Upper lobe of right lung (tissue), 1 donor: ENCODE measurements at places on chromosomes 6 and 20. TPM values are rescaled to one million over a fixed set of nuclear protein-coding genes. Genes with fewer than 3 reads are reported as not detected.

DNA sequence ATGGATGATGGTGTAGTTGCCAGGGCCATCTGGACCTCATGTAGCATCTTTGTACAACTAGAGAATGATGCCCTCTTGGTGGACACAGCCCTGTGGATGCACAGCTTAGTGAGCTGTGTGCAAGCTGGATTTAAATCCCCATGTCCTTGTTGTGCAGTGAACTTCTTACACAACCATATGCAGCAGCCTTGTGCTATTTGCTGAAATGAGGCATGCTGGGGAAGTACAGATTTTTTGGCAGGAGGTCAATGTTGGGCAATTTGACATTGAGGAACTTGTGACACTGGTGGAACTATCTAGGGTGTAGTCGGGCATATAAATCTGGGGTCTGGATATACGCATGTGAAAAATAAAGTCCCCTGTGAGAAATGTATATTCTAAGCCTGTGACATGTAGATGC is 5.8 kb upstream of the CDC5L start:
- H3K27me3 ChIP-seq = no peaks in the 10 kb centered on the region
- no peak overlapping the region for H3K27ac ChIP-seq
- no peaks in the 10 kb centered on the region for H3K36me3 ChIP-seq

DNA sequence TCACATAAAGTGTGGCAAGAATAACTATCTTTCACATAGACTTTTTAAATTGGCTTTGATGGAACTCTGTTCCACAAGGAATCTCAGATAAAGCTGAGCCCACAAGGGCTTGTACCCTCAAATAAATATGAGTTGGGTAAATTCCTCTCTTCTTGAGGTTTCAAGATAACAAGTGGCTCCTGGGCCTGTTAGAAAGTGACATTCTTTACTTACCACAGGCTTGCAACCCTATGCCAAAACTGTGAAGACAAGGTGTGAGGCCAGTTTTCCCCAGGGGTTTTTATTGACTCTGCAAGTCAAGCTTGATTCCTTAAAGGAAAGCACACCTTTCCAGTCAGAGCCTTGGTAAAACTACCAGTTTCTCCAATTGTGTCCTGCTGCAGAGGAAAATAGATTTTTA is 664.8 kb upstream of the GJE1 start:
- no peaks in the 10 kb centered on the region for H3K27me3 ChIP-seq
- no peak overlapping the region for H3K4me3 ChIP-seq
- no peaks in the 10 kb centered on the region for H3K4me1 ChIP-seq
- DNase-seq = no peak

- no peaks in the 10 kb centered on the region for H3K27me3 ChIP-seq
- H3K4me1 ChIP-seq = peaks cover 8% of the 10 kb centered on the region
- H3K27ac ChIP-seq = no peak overlapping the region
- no peak overlapping the region for H3K4me3 ChIP-seq
- no peak for DNase-seq
These were observed 279.7 kb downstream of the CDC5L start for GRCh38 chr6:44667226-44667625.

DNA sequence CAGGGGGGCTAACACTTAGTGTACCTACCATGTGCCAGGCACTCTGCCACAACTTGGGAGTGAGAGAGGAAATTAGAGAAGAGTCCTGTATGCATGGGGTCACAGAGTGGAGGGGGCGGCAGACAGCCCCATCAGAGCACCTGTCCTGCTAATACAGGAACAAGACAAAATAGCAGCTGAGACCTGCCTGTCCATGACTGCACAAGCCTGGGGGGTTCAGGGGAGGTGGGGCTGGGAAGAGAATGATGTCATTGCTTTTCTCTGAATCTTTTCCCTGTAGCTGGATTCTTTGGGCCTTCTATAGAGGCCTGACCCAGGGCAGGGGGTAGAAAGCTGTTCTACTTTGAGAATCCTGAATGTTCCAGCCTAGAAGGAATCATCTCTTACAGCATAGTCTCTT is 37.4 kb downstream of the FOXP4 start:
- no peak for DNase-seq
- H3K4me3 ChIP-seq = no peak overlapping the region
- no peaks in the 10 kb centered on the region for H3K27me3 ChIP-seq
- peaks cover 17% of the 10 kb centered on the region for H3K36me3 ChIP-seq
- H3K4me1 ChIP-seq = peaks cover 5% of the 10 kb centered on the region
- H3K27ac ChIP-seq = no peak overlapping the region

The C20orf144 gene
- total RNA-seq = 0.23 TPM

The TUBB1 gene
- 3.0 TPM for total RNA-seq

The ROS1 gene
- total RNA-seq = 163 TPM

The FAM83B gene
- 0.20 TPM for total RNA-seq

GRCh38 chr20:23144856-23145255 is 58.7 kb upstream of the CD93 start:
- H3K27ac ChIP-seq = peak overlapping the region; percentile 30
- no peaks in the 10 kb centered on the region for H3K36me3 ChIP-seq
- DNase-seq = no peak
- H3K4me1 ChIP-seq = peaks cover 48% of the 10 kb centered on the region
- H3K27me3 ChIP-seq = no peaks in the 10 kb centered on the region
- no peak overlapping the region for H3K4me3 ChIP-seq

The HLA-DOA gene
- total RNA-seq = 25.2 TPM

The SLC26A8 gene
- total RNA-seq = 0.52 TPM

DNA sequence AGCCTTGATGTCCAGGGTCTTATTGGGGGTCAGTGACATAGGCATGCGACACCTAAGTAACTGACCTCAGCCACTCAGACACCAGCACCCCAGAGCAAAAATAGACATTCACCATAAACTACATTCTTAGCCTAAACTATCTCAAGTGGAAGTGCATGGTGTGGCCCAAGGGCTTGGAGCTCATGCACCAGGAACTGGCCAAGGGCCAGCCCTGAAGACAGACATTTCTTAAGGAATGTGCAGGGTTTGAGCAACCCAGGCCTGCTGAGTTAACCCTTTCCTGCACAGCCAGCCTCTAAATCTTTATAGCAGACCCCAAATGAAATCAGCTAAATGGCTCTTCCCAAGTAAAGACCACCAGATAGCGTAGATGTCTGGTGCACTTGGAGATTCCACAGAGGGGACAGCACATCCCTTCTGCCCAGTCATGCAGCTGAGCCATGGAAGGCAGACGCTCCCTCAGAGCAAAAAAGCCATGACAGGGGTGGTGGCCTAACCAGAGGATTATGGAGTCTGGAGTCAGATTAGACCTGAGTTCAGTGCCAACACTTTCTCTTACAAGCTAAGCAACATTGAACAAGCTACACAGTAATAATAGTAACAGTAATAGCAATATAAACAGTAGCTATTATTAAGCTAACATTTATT is 222.6 kb downstream of the ZMYND8 start:
- H3K27me3 ChIP-seq = no peaks in the 10 kb centered on the region
- no peaks in the 10 kb centered on the region for H3K4me1 ChIP-seq
- no peaks in the 10 kb centered on the region for H3K36me3 ChIP-seq
- DNase-seq = no peak

The CST4 gene
- not detected for total RNA-seq

GRCh38 chr20:34185766-34186620 is 55.2 kb upstream of the ASIP start:
- no peak for DNase-seq
- H3K4me1 ChIP-seq = no peaks in the 10 kb centered on the region
- H3K27ac ChIP-seq = no peak overlapping the region
- H3K27me3 ChIP-seq = no peaks in the 10 kb centered on the region
- H3K4me3 ChIP-seq = no peak overlapping the region

DNA sequence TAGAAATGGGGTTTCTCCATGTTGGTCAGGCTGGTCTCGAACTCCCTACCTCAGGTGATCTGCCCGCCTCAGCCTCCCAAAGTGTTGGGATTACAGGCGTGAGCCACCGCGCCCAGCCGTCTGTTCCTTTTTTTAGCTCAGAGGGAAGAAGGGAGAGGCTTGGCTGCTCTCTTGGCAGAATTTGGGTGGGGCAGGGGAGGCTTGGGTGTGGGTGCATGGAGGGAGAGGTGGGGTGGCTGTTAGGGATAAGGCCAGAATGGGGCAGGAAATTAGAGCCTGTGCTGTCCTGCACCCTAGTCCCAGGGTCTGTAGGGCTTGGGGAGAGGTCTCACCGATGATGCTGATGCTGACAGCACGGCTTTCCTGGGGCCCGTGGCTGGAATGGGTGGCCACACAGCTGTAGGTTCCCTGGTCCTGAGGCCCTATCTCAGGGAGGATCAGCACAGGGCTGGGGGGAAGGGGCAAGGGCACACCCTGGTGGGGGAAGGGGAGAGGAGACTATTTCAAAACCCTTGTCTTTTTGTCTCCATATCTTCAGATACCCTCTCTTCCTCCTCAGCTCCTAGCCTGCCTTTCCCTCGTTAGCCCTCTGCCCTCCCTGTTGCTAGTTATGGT is 2.0 kb downstream of the AGER start:
- H3K4me3 ChIP-seq = peak overlapping the region; percentile 28
- peak overlapping the region; percentile 19 for H3K27ac ChIP-seq
- peaks cover 41% of the 10 kb centered on the region for H3K4me1 ChIP-seq
- DNase-seq = no peak
